ENCODE measurements at places on chromosomes 13 and 19.

DNA sequence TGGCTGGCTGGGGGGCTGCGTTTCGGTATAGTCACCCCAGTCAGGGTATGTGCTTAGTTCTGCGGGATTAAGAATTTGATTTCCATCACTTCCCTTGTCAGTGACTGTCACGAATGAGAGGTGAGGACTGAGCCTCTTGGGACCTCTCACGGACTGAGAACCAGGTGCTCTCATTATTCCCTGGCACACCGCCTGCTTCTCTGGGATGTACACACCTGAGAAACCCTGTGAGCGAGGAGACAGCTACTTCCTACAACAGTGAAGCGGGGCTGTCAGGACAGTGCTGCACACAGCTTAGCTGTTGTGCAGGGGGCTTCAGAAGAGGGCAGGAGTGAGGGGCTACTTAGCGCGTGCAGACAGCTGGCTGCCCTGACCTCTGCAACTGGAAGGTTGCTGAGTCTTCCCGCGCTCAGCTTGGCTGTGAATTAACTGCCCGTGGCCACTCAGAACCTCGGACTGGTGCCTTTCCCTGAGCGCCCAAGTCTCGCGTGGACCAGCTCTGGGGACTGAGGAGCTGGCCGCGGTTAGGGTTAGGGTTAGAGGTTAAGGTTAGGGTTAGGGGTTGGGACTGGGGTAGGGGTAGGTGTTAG, 65.3 kb upstream of the MCF2L start:
- no peak for DNase-seq

DNA sequence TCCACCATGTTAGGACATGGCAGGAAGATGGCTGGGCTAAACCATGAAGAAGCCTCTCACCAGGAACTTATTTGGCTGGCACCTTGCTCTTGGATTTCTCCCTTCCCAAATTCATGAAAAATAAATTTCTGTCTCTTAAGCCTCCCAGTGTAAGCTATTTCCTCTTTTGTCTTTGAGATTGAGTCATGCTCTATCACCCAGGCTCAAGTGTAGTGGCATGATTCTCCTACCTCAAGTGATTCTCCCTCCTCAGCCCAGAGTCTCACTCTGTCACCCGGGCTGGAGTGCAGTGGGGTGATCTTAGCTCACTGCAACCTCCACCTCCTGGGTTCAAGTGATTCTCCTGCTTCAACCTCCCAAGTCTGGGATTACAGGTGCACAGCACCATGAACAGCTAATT, 12.6 kb downstream of the ZNF888 start:
- no peak for DNase-seq

- no peak for DNase-seq
Observed at GRCh38 chr19:30235946-30236345, 136.2 kb upstream of the ZNF536 start.

GRCh38 chr13:110300090-110300815, 6.7 kb downstream of the COL4A1 start:
- no peak for DNase-seq
